ENCODE measurements at places on chromosomes 3 and 15. TPM values are rescaled to one million over a fixed set of nuclear protein-coding genes. Genes with fewer than 3 reads are reported as not detected.

GRCh38 chr3:11651900-11652299 lies 8.2 kb upstream of the VGLL4 start:
- no peak for DNase-seq

DNA sequence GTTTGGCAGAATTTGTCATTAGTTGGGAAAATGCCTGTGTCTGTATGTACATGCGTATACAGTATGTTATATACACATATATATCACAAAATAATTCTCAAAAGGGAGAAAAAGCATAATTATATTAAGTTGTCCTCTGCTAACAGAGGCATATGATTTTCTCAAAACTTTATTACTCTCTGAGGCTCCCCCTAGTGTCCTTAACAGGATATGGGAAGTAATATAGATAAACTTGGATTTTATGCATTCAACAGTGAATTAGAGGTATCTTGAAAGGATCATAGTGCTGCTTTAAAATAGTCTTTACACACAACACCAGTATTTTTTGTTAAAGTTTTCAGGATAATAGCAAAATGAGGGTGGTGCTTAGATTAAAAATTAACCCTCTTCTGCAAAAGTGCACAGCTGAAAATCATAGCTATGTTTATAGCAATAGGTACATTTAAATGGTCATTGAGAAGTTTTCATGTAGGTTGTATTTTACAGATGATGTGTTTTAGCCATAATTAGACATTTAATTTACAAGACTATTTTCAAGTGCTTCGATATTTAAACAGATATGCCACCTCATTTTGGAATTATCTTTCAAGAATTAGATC lies 454.0 kb upstream of the ROBO2 start:
- peak; percentile 2 for DNase-seq

The GJD2 gene
- not detected for total RNA-seq

- no peak for DNase-seq
These were observed 173.2 kb downstream of the ALCAM start for GRCh38 chr3:105539897-105540296.

The XXYLT1 gene
- 18.0 TPM for total RNA-seq

The PRTG gene
- total RNA-seq, result 0.09 TPM

The EFL1 gene
- total RNA-seq, result 16.6 TPM

DNA sequence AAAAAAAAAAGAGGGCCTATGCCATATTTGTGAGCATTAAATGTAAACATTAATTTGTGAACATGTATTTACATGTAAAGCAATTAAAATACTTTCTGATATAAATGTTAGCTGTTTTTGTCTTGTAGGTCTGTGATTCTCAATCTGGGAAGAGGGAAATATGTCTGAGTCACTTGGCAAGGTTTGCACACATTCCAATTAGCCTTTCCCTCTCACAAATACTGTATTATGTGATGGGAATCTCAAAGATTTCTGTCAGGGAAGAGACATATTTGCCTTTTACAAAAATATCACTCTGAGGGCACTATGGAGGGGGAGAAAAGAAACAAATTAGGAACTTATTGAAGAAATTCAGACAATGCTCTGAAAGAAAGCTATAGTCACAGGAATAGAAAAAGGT lies 483.6 kb downstream of the GBE1 start:
- DNase-seq, result no peak

GRCh38 chr3:191221638-191222037 lies 22.6 kb downstream of the OSTN start:
- DNase-seq, result no peak

DNA sequence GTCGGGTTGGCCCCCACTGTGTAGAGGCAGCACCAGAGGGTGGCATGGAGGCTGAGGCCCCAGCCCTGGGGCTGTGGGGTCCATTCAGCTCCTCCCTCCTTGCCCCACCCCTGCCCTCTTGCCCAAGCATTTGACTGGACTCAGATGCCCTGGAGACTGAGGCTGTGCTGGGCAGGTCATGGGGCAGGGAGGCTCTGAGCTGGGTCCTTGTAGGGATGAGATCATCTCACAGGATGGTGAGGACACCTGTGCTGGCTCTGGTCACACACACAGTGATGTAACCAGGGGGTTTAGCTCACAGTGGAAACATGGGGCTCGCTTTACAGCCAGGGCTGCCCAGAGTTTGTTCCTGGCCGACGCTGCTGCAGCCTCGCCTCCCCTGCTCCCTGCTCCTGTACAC lies 17.8 kb downstream of the ALPK3 start:
- no peak for DNase-seq

DNA sequence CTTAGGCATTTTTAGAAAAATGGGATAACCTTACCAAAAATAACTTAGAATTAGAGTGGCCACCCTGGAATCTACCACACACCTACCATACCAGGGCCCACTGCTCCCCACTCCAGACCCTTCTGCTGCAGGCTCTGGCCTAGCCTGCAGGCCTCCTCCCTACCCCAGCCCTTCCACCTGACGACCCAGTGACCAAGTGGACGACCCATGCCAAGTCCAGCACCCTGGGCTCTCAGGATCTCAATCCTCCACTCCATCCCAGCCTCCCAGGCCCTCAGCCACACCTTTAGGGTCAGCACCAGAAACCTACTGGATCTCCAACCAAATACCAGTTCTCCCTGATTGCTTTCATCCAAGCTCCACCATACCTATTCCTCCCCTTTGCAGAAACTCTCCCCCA lies 145.8 kb downstream of the TPRA1 start:
- DNase-seq, result no peak

The ACTRT3 gene
- not detected for total RNA-seq

The RAD51 gene
- total RNA-seq, result 55.3 TPM

DNA sequence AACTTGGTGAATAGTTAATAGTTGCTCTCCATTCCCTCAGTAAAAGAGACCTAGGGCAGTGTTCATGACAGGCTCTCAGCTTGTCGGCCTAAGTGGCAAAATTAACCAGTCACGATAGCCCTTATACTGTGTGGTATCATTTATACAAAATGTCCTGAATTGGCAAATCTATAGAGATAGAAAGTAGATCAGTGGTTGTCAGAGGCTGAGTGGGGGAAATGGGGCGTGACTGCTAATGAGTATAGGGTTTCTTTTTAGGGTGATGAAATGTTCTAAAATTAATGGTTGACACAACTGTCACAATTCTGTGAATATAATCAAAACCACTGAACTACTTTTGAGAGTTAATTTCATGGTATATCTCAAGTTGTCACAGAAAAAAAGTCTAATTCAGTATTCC lies 20.9 kb downstream of the ARIH1 start:
- no peak for DNase-seq

The GOLGA6L9 gene
- total RNA-seq, result 3.2 TPM

- DNase-seq, result no peak
These were observed 84.1 kb downstream of the AGBL1 start for GRCh38 chr15:86163816-86164215.

- no peak for DNase-seq
These were observed 166.2 kb downstream of the CHL1 start for GRCh38 chr3:362681-363338.

GRCh38 chr3:69791106-69791505 lies 51.8 kb downstream of the MITF start:
- DNase-seq, result no peak

GRCh38 chr3:42999212-42999611 lies 20.1 kb downstream of the GASK1A start:
- no peak for DNase-seq

DNA sequence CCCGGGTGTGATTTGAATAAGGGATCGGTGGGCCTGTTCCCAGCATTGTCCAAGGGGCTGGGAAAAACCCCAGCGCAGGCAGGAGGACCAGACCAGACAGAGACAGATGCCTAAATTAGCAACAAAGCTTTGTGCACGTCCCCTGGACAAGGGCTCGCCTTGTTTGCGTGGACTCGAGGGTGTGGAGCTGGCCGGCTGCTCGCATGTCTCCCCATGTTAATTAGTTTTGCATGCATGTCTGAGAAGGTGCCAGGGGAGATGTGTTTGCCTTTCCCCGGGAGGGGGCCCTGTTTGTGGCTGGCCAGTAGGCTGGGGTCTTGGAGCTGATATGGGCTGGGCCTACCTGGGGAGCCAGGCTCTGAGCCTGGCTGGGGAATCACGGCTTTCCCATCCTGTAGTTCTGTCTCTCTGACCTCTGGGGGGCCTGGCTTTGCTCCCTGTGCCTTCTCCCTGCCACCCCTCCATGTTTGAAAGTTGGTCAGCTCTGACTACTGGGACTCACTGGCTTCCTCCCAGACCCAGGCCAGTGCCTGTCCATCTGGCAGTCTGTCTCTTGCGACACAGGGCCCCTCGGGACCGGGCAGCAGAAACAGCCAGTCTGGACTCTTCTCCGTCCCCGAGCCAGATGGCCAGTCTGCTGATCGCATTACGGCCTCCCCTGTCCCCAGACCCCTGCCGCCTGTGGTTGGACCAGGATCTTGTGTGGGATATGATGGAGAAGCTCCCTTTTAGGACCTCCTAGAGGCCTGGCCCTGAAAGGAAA lies 55.4 kb upstream of the POLG start:
- DNase-seq, result no peak

DNA sequence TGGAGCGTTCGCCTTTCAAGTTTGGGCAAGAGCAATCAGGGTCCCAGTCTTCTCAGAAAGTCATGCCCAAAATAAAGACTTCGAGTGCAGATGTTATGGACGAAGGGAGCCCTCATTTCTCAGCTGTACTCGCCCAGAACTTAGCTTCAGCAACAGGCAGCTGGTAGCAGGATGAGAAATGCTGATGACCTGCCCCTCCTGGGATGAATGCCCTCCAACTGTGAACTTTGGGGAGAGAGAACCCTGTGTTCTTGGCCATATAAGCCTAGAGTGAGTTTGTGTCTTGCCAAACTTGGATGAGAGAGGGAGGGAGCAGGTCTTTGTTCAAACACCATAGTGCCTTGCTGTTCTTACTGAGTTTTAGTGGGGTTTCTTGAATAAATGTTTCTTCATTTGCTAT lies 400.3 kb downstream of the LRTM1 start:
- no peak for DNase-seq

The CRTAP gene
- total RNA-seq, result 78.4 TPM

GRCh38 chr3:155643581-155644165 lies 101.2 kb downstream of the PLCH1 start:
- no peak for DNase-seq

DNA sequence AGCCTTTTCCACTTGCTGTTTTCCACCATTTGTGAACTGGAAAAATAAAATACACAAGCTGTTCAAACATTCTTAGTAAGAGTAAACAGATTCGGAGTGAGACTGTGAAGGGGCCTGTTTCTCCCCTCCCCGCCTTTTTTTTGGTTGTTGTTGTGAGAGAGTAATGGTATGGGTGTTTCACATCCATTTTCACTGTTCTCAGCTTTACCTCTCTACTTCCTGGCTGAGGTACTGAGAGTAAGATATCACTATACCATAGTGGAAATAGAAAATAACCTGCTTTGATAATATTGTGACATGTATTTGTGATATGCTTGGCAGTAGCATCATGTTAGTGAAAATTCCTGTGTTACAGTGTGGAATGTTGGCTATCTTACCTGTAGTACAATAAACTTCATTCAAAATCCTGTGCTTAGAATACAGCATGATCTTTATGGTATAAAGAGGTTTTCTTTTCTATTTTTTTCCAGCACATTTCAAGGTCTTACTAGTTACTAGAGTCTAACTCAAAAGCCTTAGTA lies 12.0 kb downstream of the CNTN4 start:
- no peak for DNase-seq
